ENCODE measurements at places on chromosomes 7 and 10.

GRCh38 chr7:72213081-72213480 lies 199.1 kb downstream of the CALN1 start:
- no peak for DNase-seq

DNA sequence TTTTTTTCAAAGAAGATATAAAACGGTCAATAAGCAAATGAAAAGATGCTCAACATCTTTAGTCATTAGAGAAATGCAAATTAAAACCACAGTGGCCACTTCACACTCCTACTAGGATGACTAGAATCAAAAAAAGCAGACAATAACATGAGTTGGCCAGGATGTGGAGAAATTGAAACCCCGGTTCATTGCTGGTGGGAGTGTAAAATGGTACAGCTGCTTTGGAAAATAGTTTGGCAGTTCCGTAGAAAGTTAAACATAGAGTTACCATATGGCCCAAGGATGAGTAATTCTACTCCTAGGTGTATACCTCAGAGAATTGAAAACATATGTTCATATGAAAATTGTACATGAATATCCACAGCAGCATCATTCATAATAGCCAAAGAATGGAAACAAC lies 573.3 kb downstream of the GALNT17 start:
- DNase-seq: no peak

DNA sequence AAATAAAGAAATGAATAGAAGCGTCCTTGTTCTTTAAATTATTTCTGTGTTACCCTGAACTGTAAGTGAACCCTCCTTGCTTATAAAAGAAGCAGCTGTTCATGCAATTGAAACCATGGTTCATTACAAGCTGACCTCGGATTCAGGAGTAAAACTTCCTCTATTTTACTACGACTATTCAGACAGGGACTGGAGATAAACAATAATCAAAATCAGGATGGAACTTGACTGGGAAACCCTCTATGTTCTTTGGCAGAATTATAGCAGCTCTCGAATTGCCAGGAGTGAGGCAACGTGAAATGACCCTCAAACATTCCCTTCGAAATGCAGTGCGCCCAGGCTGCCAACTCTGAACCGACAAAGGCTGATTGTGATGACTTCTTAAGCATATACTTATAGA lies 172.1 kb downstream of the CYP26A1 start:
- DNase-seq: no peak

DNA sequence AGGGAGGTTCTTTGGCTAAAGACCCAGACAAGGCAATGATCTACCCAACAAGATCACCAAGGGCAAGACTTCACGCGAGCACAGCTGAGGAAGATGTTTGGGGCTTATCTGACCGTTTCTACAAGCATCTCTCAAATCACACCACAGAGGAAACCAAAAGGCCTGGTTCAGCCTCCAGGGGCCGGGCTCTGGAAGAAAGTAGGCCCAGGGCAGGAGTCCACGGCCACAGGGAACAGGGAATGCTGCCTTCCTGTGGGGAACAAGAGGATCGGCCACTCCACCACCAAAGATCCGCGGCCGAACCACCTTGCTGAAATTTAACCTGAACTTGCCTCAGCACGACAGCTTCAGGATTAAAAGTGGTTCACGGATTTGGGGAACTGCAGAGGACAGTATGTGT lies 332.5 kb downstream of the PTPRN2 start:
- DNase-seq: no peak

GRCh38 chr7:128792471-128793180 lies 858 bp downstream of the CCDC136 start:
- DNase-seq: no peak

- no peak for DNase-seq
Observed at GRCh38 chr10:132113766-132114365, 48.1 kb downstream of the JAKMIP3 start.

DNA sequence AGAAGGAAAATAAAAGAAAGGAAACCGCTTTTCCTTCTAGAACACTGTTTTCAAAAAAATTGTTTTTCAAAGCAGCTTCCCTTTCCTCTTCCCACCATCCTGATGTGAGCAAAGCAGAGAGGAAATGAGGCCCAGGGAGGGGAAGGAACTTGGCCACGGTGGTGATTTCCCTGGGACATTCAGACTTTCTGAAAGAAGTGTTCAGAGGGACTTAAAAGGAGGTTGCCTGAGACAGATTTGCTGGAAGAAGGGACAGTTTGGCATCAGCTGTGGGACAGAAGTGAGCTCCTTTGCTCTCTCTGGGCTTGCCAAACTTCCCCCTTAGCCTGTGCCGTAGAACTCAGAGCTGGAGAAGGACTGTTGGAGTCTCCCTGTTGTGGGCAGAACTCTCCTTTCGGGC lies 30.3 kb downstream of the ADCYAP1R1 start:
- DNase-seq: no peak

GRCh38 chr10:75469006-75469616 lies 37.7 kb downstream of the LRMDA start:
- DNase-seq: no peak

- no peak for DNase-seq
Observed at GRCh38 chr7:94396596-94396995, 1.9 kb downstream of the COL1A2 start.

DNA sequence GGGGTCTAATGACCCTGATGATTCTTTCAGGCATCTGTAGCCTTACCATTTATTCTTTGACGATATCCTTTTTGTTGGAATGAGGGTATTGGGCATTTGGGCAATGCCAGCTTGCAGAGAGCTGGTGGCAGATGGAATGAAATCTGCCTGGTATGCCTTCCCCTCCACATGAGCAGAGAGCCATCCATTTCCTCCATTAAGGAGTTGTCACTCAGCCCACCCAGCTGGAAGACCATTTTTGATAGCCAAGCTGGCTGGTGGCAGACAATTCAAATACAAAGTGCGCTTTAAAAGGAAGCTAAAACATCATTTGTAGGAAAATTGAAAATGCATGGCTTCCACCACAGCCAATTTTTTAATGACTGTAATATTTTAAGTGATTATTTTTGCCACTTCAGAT lies 240.1 kb upstream of the SLC26A5 start:
- DNase-seq: no peak

DNA sequence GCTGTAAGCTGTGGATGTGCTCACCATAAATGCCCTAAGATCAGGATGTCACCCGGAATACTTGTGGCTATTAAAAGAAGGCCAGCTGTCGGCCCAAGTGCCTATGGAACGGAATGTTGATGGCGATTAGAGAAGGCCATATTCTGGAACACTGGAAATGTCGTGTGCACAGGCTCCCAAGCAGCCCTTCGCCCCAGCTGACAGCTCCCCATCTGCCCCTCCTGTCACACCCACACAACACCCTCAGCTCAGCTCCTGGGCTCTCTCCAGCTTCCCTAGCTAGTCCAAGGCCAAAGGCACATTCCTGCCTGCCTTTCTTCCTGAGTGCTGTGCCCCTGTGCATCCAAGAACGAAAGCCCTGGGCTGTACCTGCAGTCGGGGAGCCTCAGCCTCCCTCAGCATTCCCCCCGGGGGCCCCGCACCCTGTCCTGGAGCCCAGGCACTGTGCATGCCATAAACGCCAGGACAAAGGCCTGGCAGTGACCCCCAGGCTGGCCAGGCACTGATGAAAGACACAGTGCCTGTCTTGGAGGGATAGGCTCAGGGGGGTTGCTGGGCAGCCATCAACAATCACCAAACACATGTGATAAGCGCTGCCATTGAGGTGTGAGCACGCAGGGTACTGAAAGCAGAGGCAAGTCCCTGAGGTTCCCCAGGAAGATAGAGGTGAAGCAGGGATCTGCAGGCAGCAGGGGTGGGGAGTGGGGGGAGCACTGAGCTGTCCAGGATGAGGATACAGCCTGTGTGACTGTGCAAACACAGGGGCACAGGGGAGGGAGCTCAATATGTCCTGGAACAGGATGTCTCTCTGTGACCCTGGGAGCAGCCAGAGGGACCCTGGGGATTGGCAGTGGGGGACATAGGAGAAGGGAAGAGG lies 3.7 kb upstream of the LDB3 start:
- no peak for DNase-seq

DNA sequence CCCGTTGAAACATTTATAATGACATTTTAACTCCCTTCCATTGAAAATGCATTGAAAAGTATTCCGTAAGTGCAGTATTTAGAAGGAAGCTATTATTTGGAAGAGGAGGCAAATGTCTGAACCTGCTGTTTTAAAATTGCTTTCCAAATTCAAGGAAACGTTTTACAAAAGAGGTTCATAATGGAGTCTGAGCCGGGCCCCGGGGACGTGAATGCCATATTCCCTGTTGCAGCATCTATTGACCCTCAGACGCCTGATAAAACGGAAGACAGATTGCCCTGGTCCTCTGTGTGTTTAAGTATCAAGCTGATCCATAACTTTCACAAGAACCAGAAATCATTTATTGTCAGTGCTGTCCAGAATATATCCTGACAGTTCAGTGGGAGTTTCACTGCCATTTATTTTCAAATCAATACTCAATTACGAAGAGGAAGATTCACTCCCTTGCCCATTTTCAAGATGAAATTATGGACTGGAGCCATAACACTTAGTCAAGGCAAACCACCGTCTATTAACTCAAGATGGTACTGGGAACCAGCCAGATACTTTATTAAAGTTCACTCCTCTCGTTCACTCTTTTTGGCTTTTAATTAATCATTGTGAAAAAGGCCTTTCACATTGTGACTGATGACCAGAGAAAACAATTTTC lies 435.7 kb upstream of the PFKP start:
- DNase-seq: no peak

DNA sequence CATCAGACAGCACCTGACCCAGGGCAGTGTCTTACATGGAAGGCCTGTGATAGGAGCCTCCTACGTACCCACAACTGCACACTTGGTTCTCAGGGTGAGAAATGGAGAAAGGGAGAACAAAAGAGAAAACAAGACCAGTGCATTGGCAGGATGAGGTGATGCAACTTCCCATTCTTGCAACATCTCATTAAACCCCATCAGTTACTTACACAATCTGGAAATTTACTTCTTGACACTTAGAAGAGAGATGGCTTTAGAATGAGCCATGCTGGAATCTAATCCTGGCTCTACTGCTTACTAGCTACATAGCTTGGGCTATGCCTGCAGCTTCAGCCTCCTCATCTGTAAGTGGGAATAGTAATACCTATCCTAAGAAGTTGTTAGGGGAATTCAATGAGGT lies 391.7 kb downstream of the KCNMA1 start:
- no peak for DNase-seq

GRCh38 chr10:70652761-70653657 lies 19.3 kb upstream of the ADAMTS14 start:
- DNase-seq: no peak

GRCh38 chr7:108284349-108285002 lies 154.3 kb upstream of the LAMB4 start:
- DNase-seq: no peak

- no peak for DNase-seq
Observed at GRCh38 chr10:111430070-111430469, 353.2 kb downstream of the ADRA2A start.

GRCh38 chr10:86260564-86260963 lies 106.0 kb downstream of the GRID1 start:
- no peak for DNase-seq

DNA sequence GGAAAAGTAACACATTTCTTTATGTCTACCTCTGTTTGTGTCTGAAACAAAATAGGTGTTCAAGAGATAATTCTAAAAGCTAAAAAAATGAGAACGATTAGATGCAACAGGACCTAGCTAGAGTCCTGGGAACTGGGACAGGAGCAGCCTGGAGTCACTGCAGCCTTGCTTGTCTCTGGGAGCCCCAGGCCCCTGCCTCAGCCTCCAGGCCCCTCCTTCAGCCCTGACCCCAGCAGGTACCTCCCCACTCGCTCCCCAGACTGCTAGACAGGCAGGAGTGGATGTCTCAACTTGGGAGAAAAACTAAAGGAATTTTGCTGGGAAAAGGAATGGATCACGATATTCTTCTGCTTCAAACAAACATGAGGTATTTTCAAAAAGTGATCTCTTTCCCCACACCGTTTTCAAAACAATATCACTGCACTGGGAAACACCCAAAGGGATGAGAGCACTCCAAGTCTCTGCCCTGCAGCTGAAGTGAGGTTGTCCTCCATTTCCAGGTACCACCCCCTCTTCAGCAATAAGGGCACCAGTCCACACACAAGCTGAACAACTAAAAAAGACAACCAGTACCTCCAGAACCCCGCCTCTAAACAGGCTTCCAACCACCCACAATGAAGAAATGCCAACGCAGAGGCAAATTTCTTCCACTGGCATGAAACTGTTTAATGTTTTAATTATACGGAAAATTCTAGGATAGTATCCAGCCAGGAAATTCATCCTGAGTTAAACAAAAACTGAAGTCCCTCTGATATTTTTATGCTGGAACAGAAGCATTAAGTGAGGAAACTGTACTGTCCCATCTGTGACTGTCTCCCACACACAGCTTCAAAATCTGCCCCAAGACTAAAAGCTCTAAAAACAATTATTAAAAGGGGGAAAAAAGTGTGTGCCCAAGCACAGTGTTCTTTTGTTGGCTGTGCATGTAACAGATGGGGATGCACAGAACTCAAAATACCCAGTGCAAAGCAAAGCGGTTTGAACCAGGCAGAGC lies 47.2 kb downstream of the XPNPEP1 start:
- DNase-seq: no peak

DNA sequence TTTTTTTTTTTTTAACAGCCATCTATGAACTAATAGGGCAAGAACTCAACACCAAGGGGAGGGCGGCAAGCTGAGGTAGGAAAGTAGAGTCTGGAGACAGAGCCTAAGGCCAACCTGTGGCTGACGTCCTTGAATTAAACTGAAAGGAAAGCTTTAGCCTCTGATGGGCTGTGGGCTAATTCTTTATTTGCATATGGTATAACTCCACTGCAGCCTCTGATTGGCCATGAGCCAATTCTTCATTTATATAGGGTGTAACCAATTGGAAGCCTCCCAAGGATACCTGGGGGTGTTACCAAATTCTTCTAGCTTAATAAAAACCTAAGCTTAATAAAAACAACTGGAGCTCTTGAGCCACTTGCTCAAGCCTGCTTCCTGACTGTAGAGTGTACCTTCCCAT lies 10.3 kb downstream of the TYW1 start:
- no peak for DNase-seq

DNA sequence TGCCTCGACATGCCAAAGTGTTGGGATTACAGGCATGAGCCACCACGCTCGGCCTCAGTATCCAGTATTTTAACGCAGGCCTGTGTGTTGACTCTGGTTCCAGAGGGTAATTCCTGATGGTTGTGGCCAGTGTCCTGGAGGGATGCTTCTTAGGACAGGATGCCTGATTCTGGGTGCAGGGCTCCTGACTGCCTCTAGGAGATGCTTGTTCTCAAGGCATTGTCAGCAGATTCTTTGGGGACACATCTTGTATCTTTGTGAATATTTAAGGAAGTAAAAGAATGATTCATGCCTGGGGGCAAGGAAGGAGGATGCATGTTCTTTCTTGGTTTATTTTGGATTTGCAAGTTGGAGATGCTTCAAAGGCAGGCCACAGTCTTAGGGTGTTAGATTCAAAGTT lies 2.2 kb downstream of the ZDHHC4 start:
- DNase-seq: no peak

GRCh38 chr7:108402865-108403264 lies 53.4 kb downstream of the NRCAM start:
- DNase-seq: no peak

GRCh38 chr7:17233603-17234002 lies 64.8 kb upstream of the AHR start:
- no peak for DNase-seq

All from stimulated activated CD4-positive, alpha-beta T cell treated with anti-CD3 and anti-CD28 coated beads, Interleukin-1b, Interleukin-23, amount 100 ng/mL, for 1 hour (primary cell).